ENCODE measurements at places on chromosomes 16 and 17. TPM values are rescaled to one million over a fixed set of nuclear protein-coding genes. Genes with fewer than 3 reads are reported as not detected.

Gene TNFRSF13B
- total RNA-seq, result not detected

Gene PRSS21
- total RNA-seq, result not detected

Gene CD79B
- not detected for total RNA-seq

Gene KCNJ2
- total RNA-seq, result 7.5 TPM

GRCh38 chr17:41728056-41728455 lies 6.4 kb downstream of the HAP1 start:
- no peak for DNase-seq

DNA sequence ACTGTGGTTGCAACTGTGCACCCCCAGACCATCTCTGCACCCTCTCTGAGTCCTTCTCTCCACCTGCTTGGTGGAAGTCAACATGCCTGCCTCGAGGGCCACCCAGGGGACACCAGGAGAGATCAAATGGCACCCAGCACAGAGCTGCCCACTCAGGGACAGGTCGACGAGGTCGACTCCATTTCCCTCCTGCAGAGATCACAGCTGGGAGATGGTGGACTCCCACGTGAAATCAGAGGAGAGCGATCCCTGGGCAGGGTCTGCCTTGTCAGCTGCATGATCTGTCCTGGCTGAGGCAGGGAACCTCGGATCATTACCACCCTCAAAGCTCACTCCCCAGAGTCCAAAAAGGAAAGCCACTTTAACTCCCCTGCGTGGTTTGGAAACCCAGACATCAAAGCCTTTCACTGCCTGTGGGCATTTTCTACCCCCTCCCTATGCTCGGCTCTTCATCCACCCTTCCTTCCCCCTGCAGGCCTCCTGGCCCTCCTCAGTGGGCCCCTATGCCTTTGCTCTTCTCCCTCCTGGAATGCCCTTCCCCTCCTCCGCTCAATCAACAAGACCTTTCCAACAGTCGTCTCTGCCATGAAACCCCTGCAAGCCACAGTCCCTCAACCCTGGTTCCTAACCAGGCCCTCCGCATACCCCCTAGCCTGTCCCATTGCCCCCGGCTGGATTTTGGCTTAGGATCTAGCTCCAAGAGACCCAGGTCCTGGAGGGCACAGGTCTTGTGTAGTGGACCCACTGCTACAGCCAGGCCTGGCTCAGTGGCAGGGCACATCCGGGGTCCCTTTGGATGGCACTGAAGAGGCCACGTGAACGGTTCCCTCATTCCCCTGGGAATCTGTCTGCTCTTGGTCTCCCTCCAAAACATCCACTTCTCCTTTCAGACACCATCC lies 103.8 kb upstream of the RPL38 start:
- no peak for DNase-seq

- no peak for DNase-seq
These were observed 54.4 kb downstream of the TAOK1 start for GRCh38 chr17:29444589-29444988.

GRCh38 chr17:54932711-54933110 lies 32.1 kb downstream of the TOM1L1 start:
- no peak for DNase-seq

- no peak for DNase-seq
These were observed 239.2 kb upstream of the GSE1 start for GRCh38 chr16:85373741-85374570.

- DNase-seq, result no peak
These were observed 77.8 kb downstream of the MRC2 start for GRCh38 chr17:62705156-62705777.

DNA sequence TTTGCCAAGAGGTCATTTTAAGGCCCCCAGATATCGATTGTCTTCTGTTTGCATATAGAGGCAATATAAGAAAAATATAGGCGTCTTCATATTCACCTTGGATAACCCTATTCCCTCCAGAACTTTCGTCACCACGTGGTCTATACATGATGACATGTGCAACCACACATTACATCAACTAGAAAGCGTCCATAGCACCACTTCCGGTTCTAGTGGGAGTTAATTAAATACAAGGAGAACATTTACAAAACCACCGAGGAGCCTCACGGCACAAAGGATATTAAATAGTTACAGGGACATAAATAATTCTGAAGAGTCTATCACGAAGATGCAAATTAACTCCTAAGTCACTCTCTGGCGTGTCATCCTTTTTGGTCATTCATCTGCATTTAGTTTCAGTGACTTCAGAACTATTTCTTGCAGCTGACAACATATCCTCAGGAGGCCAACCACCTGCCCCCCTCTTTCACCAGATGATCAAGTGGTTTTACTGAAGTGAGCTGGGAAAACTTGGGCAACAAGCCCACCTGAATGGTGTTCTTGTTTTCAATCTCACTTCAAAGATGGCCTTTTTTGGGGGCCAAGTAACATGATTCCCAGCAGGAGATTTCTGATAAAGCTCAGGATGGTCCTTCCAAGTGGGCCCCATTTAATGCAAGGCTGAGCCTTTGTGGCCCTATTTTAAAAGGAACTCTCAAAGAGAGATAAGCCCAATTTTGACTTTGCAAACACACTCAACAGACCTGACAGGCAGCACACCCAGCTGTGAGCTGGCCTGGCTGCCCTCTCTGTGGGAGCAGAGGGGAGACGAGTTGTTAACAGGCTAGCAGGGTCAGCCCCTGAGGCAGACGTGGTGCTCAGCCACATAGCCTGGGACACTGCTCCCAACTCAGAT lies 15.3 kb downstream of the CMTM3 start:
- no peak for DNase-seq

DNA sequence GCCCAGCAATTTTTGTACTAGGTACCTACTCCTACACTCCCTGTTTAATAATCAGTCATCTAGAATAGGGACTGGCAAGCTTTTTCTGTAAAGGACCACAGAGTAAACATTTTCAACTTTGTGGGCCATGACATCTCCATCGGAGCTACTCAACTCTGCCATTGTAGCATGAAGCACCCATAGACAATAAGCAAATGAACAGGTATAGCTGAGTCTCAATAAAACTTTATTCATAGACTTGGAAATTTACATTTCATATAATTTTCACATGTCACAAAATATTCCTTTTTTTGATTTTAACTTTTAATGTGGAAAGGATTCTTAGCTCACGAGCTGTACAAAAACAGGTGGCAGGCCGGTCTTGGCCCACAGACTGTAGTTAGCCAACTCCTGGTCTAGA lies 345.8 kb downstream of the SOX9 start:
- no peak for DNase-seq

DNA sequence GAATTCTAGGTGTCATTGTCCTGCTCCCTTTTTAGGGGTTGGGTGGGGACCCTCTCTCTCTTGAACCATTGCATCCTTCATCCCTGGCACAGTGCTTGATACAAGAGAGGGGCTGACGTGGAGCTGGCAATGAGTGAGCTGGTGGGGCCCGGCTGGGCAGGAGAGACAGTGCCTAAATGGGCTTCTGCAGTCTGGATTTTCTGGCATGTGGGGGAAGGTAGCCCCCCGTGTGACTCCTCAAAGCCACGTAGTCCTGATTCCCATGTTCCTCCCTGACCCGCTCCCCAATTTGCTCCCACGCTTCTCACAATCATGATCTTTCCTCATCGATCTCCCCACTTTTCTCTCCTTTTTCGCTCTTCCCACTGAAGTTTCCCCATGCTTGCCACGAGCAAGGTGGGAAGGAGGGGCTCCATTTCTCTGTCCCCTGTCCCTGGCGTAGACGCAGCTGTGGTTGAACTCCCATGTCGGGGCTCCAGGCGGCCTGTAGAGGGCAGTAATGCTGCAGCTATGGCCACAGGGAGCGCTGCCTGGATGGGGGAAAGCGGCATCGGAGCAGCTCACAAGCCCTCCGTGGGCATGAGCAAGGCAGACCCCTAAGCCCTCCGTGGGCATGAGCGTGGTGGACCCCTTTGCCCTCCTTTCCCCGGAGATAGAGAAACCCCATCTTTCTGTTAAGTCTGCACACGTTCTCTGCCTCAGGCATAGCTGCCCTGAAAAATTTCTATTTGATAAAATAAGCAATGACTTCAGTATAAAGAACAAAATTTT lies 47.5 kb downstream of the HAPSTR1 start:
- peak; percentile 18 for DNase-seq

DNA sequence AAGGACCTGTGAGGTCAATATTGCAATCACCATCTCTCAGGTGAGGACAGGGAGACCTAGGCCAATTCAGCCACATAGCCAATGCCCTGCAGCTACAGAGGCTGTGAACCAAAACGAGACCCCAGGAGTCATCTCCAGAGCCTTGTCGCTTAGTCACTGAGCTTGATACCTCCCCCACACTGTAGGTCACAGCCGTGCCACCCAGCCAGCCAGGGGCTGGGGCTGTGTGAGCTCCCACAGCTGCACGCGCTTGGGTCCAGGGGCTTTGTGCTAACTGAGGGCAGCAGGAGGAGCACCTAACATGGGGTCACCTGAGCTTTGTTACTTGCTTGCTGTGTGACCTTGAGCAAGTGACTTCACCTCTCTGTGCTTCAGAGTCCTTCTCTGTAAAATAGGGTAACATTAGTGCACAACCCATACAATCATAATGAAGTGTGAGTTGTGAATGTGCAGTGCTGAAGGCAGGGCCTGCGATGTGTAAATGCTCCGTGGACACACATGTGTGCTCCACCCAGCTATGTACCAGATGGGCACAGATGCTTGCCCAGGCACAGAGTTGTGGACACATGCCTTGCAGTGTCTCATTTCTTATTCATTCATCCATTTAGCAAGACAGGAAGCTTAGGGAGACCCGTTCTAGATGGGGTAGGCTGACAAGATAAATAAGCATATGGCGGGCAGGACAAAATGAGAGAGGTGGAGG lies 25.9 kb downstream of the SBK1 start:
- no peak for DNase-seq

DNA sequence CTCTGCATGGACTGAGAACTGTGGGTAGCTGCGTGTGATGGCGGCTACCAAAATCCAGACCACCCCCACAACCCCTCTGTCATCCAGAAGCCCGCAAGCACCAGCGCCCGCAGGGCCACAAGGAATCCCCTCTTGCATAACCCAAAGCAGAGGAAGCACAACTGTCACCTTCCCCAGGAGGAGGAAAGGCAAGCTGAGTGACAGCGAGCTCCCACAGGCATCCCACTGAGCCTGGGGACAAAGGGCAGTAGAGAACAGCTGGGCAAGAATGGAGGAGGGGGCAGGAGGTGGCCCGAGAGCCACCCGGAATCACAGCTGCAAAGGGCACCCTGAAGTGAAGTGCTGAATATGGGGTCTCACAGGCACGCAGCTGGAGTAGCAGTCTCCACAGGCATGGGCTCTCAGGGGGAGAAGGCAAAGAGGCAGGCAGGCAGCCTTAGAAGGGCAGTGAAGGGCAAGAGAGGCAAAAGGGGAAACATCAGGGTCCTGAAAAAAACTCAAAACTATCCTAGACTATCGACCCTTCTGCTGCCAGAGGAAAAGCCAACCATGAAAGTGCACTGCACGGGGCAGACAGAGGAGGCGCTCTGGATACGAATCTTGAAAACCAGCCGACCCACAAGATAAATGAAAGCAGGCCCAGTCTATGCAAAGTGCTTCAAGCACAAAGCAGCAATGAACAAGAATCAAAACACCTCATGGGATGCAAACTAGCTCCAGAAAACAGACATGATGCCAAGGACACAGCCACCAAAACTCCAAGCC lies 17.1 kb downstream of the USP36 start:
- DNase-seq, result no peak

- DNase-seq, result no peak
These were observed 60.7 kb upstream of the TBX2 start for GRCh38 chr17:61338874-61339478.

- peak; percentile 40 for DNase-seq
These were observed 87.3 kb downstream of the C16orf78 start for GRCh38 chr16:49460786-49461470.

DNA sequence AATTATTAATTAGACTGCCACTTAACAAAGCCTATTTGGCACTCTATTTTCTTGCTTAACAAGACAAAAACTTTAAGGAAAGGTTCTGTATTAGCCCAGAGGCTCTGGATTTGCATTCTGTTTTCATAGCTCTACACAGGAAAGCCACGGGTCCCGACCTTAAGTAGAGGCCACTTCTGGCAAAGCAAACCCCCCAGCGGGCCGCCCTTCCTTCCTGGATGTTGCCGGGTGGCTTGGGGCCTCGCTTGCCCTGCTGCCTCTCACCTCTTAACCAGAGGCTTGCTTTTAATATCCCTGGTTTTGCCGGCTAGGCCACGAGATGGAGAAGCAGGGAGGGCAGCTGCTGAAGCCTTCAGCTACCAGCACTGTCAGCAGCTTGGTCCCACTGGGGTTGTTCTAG lies 4.4 kb downstream of the RTN4RL1 start:
- no peak for DNase-seq

- no peak for DNase-seq
These were observed 13.2 kb upstream of the MPRIP start for GRCh38 chr17:17028878-17029535.

DNA sequence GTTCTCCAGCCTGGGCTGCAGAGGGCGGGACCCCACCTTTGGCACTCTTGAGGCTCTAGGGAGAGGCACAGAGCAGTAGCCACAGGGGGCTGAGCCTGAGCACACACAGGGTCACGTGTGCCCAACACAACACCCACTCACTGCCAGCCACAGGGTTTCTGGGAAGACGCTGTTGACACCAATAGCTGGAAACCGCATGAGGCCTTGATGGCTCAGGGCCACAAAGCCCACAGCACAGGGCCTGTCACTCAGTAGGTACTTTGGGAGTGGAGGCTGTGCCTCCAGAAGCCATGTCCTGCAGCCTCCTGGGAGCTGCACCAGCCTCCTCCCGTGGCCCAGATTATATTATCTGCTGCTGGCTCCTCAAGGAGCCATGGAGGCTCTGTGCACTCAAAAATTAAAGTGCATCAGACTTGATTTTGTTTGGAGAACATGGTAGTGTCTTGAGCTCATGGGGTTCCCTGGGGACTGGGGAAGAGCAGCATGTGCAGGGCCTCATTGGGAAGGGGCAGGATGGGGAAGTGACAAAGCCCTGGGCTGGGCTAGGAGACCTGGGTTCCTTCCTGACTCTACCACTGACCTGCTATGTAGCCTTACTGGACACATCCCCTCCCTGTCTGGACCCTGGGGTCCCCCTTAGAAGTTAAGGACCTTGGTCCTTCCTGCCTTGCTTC lies 12.5 kb upstream of the SREBF1 start:
- peak; percentile 71 for DNase-seq

- DNase-seq, result no peak
These were observed 32.9 kb upstream of the ANKRD40CL start for GRCh38 chr17:50800196-50800700.

DNA sequence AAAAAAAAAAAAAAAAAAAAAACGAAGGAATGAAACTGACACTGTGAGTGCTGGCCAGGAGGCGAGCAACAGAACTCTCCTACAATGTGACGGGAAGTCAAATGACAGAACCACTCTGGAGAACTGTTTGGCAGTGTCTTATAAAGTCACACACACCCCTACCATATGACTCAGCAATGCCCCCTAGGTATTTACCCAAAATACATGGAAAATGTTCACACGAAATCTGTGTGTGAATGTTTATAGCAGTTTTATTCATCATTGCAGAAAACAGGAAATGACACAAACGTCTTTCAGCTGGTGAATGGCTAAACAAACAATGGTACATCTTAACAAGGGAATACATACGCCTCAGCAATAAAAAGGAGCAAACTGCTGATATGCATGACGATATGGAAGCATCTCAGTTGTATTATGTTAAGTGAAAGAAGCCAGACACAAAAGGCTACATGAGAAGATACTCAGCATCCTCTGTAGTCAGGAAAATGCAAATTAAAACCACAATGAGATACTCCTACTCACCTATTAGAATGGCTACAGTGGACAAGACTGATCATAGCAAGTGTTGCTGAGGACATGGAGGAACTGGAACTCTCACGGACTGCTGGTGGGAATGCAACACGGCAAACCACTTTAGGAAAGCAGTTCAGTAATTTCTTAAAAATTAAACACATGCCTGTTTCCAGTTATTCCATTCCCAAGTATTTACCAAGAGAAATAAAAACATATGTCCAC lies 74.7 kb downstream of the TBC1D16 start:
- no peak for DNase-seq
